ENCODE measurements at places on chromosomes 2 and 18.
A peak's percentile ranks its signal among the peaks of the same experiment; 100 is the strongest.

DNA sequence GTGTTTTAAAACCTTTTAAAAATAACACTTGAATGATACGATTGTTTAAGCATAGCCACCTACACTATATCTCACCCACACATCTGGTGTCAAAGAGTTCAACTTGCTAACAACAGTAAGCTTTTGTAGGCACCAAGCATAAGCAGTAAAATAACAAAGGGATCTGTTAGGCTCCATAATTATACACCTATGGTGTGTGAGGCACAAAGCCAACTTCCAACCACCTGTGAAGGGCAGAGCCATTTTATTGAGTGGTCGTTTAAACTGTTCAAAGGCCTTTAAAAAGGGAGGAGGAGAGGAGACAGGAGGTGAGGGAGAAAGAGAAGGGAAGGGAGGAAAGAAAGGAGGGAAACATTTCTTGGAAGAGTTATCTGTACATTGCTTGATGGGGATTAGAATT lies 27.9 kb downstream of the NEMP2 start:
- DNase-seq = no peak

DNA sequence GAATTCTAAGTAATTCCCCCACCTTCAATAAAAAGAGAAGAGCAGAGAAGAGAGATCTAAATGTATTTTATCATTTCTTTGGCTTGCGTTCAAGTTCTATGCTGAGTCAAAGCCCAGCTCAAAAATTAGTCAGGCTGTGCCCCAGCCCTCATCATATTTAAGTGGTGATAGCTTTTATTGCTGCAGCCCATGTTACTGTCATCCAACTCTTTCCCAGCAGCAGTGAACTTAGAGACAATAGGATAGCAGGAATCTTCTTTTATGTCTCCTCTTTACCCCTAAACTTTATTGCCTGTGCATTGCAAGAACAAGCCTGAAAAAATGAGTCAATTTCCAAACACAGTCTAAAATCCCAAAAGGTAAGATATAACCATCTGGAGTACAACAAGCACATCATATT lies 1599.3 kb upstream of the PIK3C3 start:
- DNase-seq = no peak

DNA sequence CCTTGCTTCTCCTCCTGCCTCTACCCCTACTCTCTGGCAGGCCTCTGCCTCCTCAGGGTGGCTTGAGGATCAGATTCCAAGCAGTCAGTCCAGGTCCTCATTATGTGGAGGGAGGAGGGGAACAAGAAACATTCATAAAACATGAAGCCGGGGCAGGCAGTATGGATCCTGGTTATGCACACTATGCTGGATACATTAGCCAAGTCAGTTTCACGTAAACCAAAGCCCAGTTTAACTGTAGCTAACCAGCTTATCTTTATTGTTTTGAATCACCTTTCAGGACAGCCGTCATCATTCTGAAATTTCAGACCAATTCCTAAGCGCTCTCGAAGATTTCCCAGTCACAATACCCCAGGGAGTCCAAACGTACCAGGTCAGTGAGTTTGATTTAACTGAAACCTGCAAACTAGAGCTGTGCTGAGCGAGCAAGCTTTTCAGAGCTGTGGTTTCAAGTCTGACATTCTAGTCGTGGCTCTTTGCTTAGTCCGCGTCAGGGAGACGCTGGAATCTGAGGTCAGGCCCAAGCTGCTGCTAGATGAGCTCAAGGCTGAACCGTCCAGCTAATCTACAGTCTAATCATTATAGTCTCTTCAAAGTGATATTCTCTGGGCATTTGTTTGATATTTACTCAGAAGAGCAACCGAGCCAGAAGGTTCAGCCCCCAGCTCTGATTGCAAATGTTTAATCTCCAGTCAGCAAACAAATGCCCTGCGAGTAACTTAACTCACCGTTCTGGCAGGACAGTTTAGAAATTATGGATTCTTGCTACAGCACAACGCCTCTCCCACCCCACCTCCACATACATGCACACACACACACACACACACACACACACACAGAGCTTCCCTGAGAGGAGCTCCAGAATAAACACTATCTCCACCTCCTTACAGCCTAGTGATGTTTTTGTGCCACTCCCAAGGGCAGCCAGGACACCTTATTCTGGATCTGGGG lies 63.8 kb upstream of the BZW1 start:
- no peak for DNase-seq

GRCh38 chr2:99104006-99104405 lies 37.5 kb upstream of the C2orf15 start:
- no peak for DNase-seq

DNA sequence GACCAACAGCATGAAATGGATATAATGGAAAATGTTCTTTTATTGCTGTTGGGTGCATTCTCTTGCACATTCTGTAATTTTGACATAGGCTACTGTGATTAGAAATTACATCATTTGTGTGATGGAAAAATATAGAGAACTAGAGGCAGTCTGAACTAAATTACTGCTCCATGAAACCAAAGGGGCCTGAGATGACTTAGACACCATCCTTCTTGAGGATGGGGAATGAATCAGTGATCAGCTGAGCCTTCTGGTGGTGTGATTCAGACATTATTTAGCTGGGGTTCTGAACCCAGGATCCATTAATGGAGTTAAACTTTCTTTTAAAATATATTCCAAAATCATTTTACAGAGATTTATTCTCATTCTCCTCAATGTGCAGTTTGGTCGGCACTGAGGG lies 135.8 kb downstream of the LDLRAD4 start:
- DNase-seq = no peak

DNA sequence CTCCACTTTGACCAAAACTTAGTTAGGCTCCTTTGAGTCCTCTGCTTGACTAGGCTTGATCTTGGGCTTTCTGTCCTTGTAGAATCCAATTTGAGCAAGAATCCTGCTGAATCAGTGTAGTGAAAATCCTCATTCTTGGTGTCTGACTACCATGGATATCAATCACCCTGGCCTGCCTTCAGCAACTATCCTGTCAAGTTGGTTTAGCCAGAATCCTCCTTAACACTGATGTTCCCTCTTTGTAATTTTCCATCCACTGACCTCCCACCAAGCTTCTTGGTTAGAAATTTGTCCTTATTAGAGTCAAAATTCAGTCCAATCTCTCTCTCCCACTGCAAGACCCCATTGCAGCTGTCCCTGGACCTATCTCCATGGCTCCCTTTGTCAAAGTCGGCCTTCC lies 494 bp upstream of the RBM45 start:
- no peak for DNase-seq

DNA sequence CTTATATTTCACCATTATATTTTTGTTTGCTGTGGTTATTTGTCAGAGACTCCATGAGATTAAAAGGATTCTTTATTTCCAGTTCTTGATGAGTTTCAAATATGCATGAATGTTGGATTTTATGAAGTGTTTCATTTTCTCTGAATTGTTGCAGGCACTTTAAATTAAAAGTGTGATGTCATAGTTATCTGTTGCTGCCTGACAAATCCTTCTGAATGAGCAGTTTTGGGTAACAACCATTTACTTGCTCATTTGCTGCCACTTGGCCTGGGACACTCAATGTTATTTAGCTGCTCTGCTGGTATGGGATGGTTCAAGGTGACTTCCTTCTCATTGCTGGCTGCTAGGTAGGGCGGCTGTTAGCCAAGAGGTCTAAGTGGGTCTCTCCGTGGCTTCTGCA lies 173.5 kb downstream of the LPIN1 start:
- no peak for DNase-seq

GRCh38 chr2:131557558-131558321 lies 30.1 kb downstream of the CCDC74A start:
- DNase-seq = no peak

- DNase-seq = no peak
Observed at GRCh38 chr2:143468341-143468888, 339.2 kb downstream of the ARHGAP15 start.

DNA sequence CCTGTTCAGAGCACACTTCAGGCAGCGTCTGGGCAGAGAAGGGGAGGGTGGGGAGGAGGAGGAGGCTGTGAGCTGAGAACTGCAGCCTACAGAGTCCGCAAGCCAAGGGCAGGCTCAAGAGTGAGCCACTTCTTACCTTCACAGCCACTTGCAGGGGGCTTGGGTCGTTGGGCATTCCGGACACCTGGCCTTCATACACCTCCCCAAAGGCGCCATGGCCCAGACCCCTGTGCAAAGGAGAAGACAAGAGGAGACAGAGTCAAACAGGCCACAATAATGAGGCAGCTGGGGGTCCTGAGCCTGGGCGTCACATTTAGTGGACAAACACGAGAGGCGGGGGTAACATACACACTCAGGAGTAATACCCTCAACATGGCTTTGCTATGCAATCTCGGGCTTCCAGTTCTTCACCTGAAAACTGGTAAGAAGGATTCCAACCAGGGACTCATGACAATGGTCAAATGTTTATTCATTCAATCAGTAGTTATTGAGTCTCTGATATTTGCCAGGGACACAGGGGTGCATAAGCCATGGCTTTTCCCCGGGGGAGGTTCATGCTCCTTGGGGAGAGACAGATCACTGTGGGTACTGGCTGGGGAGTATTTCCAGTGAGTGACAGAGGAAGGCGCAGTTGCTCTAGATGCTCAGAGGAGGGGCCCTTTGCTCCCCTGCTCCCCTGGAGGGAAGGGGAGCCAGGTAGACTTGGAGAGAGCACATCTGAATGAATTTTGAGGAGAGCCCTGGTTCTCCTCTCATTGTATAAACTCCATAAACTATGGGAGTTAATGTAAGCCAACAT lies 107.4 kb downstream of the CLIP4 start:
- DNase-seq = no peak

DNA sequence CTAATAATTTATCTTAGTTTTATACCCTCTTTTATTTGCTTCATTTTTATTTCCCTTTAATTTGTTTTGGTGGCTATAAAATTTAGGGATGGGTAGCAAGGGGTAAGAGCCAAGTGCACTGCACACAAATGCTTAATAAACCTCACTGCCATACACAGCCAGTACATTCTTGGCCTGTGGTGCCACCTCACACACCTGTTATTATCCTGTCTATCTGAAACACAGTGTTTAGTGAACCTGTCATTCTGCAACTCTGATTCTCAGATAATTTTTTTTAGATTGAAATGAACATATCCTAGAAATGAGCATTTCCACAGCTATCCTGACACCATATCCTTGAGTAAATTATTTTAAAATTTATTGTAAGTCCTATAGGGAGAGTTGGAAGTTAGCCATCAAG lies 807.5 kb downstream of the DCC start:
- no peak for DNase-seq

- DNase-seq = no peak
Observed at GRCh38 chr2:206231669-206232286, 42.7 kb upstream of the ZDBF2 start.

DNA sequence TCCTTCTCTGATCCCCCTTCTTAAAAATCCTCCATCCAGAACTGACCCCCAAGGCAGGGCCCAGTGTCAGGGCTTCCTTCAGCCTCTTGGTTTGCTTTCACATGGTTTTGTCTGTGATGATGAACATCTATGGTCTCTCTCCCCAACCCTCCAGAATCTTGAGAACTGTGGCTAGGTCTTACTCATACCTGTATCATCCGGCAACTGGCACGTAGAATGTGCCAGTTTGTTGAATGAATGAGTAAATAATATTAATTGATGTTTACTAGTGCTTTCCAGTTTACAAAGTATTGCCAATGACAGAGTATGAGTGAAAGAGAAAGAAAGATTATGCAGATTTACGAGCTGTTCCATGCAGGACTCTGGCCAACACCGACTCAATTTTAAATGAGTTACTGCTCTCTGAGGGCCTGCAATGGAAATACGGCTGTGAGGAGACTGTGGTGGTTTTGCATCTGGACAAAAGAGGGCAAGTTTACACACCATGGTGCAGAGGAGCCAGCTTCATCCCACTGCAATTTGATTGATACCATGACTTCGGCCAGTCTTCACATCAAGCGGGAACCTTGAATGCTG lies 29.9 kb upstream of the TRIB2 start:
- no peak for DNase-seq

GRCh38 chr2:149648282-149649030 lies 60.9 kb upstream of the MMADHC start:
- DNase-seq = no peak

- DNase-seq = no peak
Observed at GRCh38 chr2:17910980-17911379, 32.5 kb downstream of the KCNS3 start.

DNA sequence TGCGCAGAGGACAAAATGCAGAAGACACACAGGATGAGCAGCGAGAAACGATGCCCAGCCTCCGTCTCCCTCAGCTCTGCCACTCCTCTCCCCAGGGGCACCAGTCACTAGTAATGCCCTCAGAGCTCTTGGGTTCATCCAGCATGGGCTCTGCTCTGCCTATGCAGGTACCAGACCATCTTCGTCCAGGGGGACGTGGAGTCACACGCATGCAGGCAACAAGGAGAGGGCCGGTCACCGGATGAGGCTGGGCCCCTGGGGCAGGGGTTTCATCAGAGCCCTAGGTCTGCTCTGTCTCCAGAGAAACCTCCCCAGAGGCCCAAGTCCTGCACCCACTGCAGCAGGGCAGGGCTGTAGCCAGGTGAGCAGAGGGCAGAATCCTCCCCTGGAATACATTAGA lies 23.9 kb downstream of the RAB31 start:
- no peak for DNase-seq

DNA sequence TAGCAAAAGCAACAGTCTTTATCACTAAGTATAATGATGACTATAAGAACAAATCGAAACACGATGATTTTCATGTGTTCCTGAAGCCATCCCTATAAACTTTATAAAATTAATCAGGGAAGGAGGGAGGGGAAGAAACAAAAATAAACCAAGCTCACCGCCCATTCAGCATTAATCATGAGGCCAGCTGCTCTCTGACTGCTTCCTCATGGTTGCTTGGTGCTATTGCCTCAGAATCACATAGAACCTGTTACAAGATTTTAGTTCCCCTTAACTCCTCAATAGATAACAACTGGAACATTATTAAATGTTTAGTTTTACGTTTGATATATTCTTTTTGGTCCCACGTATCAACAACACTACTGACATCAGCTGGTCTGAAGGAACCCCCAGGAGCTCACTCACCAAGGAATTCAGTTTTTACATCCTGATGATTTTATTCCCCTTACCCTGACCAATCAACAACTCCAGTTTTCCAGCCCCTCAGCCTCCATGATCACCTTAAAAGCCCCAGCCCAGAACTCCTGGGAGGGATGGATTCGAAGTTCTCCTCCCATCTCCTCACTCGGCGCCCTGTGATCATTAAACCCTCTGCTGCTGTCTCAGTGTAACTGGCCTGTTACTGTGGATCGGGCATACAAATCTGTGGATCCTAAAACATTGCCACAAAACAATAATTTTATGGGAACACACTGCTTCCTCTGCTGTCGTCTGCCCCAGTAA lies 10.6 kb upstream of the HNRNPLL start:
- DNase-seq = peak; percentile 53

DNA sequence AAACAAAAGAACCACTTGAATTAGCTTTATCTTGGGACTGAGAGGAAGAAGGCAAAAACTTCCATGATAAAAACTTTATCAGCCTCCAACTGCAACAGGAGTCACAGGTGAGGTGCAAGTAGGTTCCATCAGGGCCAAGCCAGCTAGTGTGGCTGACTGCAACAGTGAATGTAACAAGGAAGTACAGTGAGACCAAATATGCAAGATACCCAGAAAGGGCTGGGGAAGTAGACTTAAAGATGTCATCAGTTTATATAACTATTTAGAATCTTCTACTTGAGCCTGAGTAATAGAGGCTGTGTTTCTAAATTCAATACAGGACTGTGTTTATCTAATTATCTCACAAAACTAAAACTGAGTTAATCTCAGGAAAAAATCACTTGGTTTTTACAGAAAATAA lies 14.8 kb downstream of the PLEKHM3 start:
- no peak for DNase-seq

Data from GF-D8 (cell line).